ENCODE measurements at places on chromosomes 16 and 17.

DNA sequence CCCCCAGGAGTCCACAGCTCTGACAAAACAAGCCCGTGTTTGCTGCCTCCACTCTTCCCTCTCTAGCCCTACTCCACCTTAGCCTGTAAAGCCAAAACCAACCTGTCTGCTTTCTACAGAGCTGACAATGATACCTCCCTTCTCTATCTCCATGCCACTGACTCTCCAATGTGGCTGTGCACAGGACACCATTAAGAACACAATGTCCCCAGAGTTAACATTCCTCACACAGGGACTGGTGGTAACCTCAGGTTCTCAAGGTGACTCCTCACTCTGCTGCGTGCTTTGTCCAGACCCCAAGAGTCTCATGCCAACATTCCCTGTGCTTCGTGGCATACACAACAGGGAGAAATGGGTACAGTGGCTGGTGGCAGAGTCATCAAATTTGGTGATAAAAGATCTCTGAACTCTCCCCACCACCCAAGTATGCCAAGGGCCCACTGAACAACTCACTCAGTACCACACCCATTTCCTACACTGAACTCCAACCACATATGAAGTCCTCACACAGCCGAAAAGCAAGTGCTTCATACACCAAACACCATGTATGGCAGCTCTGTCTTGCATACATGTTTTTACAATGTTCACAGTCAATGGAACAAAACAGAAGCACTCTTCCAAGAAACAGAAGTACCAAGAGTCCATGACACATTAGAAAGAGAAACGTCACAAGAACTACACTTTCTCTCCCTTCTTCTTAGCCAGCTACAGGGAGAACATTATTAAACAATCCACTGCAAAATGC lies 21.1 kb downstream of the CSNK2A2 start:
- DNase-seq = no peak

DNA sequence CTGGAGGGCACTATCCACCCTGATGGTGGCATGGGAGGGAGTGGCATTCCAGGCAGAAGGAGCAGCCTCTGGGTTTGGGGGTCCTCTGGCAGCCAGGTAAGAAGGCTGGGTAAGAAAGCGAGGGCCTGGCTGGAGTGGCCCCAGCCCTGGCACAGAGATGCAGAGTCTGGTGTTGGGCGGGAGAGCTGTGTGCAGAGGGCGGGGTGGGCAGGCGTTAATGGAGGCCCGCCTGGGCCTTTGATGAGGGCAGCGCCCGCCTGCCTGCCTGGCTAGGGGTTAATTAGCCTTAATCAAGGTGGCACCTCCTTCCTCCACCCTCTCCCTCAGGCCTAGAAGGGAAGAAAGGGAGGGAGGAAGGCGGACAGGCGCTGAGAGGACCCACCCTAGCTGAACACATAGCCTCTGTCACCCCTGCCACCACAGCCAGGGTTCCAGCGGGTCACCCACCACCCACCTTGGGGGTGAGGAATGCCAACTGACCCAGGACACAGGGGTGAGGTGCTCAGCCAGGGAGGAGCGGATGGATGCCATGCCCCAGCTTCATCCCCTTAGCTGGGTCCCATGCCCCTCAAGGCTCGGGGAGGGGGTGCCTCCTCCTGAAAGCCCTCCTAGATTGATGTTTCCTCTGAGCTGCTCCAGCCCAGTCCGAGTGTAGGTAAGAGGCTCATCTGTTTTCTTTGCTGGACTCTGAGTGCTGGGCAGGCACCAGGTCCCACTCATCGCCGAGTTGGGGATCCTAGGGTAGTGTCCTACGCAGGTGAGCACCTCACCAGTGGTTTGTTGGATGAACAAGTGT lies 13.4 kb upstream of the FAM83G start:
- no peak for DNase-seq

DNA sequence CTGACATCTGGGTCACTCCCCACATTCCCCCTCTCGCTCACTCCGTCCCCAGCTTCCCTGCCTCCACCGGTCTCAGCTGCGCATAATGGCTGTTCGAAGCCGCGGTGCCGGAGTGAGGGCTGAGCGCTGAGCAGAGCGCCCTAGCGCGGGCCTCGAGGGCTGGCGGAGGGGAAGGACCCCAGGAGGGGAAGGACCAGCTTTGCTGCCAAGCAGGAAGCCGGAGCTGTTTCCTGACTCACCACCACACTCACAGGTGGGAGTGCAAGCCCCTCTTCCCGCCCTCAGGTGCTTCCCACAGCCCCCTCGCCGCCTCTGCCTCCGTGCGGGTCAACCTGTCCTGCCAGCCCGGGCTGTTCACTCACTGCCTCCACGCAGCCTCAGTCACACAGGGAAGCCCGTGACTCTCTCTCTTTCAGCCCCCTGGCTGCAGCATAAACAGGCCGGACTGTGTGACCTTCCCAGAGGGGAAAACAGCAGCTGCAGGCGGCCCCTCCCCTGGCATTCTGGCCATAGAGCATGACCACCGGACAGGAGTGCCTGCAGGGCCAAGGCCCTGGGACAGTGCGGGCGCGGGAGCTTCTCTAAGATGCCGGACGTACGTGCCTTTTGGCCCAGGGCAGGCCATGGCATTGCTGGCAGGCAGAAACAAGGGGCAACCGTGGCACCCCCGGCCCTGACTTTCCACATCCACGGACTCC lies 23.7 kb downstream of the SLC43A2 start:
- DNase-seq = no peak

- no peak for DNase-seq
Observed at GRCh38 chr16:30018731-30019158, 4.3 kb upstream of the C16orf92 start.

DNA sequence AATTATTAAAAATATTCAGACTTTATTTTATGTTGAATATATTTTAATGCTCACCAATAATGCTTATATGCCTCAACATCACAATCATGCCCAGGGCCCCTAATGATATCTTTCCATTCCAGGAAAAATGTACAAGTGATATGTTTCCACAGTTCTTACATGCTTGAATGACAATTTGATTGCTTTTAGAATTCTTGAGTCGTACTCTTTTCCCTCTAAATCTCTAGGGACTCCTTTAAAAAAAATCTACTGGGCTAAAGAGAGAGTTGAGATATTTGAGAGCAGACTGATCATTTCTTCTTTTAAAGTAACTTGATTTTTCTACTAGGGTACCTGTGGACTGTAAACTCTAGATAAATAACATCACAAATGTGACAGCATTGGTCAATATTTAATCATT lies 18.2 kb upstream of the HLF start:
- no peak for DNase-seq

GRCh38 chr17:63974594-63975192 lies 2.0 kb upstream of the SCN4A start:
- no peak for DNase-seq

- DNase-seq = no peak
Observed at GRCh38 chr17:45646288-45646988, 137.7 kb upstream of the CRHR1 start.

DNA sequence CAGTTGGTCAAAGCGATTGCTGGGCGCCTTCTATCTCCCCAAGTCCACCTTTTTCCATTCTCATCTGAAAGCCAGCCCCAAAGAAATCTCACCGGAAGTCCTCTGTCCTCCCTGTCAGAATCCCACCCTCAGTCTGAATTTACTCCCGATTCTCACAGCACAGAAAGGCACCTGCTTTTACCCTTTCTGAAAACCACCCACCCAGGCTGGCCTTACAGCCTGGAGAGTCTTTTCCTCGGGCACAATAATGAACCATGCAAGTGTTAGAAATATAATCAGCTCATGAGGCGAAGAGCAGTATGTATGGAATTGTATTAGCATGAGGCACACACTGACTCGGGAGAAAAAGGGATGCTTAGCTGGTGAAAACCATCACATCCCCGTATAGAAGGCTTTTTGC lies 1.2 kb upstream of the ZFHX3 start:
- no peak for DNase-seq

DNA sequence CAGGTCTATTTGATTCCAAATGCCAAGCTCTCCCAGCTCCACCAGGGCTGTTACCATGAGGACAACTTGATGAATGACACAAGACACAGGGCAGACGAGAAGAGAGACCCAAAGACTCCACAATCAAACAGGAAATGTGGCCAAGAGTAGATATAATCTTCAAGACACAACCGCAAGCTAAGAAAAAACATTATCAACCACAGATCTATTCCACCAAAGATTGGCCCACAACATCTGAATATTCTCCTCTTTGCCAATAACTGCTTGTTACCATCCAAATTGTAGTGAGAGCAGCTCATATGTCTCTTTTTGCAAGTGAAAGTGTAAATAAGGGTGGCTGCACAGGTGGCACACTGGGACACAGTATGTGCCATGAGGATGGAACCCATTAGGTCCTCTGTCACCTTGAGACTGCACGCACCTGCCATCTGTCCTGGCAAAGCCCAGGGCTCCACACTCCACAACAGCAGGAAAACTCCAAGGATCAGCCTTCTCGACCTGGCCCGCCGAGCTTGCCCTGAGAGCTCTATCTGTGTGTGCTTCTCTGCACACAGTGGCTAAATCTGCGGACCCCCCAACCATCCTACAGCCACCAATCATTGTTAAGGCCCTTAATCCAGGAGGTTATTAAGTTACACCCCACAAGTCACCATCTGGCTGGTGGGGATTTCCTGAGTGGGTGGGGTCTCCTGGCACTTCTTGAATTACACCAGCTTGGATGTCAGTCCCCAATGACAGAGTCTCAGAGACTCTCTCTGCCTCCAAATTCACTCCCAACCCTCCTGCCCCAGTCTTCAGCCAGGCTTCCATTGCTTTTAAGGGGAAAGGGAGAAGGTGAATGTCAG lies 50.5 kb downstream of the DYNLRB2 start:
- DNase-seq = no peak

- DNase-seq = no peak
Observed at GRCh38 chr17:7654832-7655540, 4.3 kb downstream of the ATP1B2 start.

GRCh38 chr17:49916854-49917515 lies 52.0 kb upstream of the DLX4 start:
- no peak for DNase-seq

All from stimulated activated CD4-positive, alpha-beta T cell treated with anti-CD3 and anti-CD28 coated beads, Interleukin-2, amount 100 ng/mL, for 48 hours (primary cell).